ENCODE measurements at places on chromosomes 11 and 22.

GRCh38 chr11:74417379-74417804 is 19.2 kb upstream of the PGM2L1 start:
- no peak for DNase-seq

DNA sequence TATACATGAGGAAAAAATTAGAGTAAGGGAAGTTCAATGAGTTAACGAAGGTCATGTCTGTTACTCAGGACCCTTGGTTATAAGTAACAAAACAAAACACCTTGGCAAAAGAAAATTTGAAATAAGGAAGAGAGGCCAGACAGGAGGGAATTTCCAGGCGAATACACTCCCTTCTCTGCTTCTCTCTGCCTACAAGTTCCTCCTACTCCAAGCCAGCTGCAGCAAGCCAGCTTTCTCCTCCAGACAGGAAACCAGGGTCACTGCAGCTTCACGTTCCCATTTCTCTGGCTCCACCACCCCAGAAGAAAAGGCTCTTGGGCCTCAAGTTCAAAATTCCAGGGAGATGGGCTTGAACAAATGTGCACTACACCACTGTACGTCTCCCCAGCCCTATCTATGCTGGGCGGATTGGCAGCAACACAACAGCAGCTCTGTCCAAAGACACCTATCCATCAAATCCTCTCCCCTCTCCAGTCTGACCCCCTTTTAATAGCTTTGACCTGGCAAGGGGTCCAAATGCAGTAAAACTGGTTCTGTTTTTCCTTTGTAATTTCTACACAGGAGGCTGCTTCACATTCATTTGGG is 27.7 kb downstream of the SMCO4 start:
- DNase-seq: no peak

DNA sequence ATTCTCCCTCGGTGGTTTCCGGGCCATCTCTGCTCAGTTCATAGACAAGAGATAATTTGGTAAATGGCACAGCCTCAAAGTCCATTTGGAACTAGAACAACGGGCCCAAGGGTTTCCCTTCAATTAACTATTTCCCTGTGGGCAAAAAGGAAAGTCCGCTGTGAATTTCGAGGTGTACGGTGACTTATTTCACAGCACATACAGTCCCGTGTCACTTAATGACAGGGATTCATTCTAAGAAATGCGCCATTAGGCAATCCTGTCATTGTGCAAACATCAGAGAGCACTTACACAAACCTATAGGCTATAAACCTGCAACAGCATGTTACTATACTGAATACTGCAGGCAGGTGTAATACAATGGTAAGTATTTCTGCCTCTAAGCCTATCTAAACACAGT is 551.6 kb downstream of the OPCML start:
- DNase-seq: no peak

GRCh38 chr11:91805293-91805692 is 419.3 kb upstream of the FAT3 start:
- no peak for DNase-seq

DNA sequence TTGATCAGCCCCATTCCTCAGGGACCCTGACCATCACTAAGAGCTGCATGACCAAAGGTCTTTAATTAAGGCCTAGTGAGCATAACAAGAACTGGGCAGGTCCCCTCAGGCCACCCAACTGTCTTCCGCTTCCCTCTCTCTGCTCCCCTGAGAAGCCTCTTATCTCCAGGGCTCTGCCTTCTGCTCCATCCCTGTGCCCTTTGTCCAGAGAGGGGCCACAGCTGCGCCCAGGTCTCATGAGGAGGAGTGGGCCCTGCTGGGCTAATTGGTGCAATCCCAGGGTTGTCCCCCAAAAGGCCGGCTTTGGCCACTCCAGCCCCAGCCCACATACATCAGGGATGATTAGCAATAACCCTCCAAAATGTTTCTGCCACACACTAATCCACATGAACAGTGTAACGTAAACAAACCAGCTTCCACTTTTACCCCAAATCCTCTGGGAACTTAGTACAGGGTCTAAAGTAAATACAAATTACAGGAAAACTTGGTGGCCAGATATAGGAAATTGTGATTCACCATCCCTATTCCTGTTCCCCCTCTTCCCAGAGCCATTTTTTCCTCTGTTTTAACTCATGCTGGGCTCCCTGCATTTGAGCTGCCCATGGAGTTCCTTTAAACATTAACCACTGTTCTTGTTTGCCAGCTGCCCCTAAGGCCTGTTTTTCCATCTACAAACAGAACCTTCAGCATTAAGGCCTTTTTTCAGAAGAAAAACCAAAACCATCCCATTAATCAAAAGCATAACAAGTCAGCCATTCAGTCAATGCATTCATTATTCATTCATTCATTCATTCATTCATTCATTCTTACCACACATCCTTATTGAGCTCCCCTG is 34.6 kb upstream of the CAVIN3 start:
- DNase-seq: no peak

- no peak for DNase-seq
Observed at GRCh38 chr22:19549428-19549827, 25.2 kb upstream of the CLDN5 start.

DNA sequence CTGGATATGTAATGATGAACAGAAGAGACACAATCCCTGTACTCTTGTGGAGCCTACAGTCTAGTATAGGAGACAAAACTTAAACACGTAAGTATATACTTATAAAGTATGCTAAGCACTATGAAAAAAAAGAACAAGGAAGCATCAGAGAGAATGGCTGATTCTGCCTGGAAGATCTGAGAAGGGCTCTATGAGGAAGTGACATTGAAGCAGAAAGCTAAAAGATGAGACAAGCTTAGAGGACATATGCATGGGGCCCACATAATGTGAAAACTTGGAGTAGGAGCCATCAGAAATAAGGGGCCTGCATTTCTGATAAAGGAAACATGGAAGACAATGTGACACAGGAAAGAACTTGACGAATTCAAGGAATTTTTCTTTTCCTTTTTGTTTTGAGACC is 16.6 kb downstream of the SAA1 start:
- DNase-seq: no peak

DNA sequence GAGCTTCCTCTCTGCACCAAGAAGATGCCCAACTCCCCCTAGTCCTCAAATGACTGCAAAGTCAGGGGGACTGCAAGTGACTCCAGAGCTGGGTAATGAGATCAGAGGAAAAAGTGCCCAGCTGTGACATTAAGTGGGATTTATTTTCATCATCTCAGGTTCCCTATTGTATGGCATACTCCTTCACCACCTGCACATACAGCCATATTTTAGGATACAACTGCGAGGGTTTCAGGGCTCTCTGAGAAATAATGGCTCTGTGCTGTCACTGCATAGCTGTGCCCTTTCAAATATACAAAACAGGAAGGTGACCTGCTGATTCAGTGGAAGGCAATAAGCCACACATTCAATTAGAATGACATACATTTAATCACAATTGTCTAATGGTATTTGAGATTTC is 45.6 kb upstream of the PLET1 start:
- no peak for DNase-seq

DNA sequence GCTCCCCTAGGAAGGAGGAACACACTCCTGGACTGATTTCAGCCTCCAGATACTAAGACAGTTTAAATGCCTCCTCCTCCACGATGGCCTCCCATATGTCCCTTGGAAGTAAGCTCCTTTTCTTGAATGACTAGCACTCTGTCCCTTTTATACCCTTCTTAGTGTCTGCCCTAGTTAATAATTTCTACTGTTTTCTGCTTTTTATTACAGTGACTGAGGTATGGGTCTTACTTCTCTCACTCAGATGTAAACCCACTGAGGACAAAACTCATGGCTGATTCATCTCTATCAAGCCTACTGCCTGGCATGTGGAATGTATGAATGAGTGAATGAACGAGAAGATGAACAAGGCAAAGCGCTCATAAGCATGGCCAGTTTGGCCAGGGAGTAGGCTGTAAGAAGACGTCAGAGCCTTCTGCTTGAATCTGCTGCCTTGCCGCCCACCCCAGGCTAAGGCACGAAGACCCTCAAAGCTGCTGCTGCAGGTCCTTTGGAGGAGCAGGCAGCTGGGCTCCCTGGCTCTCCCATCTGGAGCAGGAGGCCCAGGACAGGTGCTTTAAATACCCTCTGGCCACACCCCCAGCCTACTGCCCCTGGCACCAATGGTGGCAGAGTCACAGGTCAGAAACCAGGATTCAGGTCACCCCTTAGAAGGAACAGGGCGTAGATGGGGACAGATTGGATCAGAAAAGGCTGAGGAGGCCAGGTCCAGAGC is 8.2 kb upstream of the PGA3 start:
- no peak for DNase-seq

- no peak for DNase-seq
Observed at GRCh38 chr11:33452836-33453624, 195.8 kb downstream of the HIPK3 start.

DNA sequence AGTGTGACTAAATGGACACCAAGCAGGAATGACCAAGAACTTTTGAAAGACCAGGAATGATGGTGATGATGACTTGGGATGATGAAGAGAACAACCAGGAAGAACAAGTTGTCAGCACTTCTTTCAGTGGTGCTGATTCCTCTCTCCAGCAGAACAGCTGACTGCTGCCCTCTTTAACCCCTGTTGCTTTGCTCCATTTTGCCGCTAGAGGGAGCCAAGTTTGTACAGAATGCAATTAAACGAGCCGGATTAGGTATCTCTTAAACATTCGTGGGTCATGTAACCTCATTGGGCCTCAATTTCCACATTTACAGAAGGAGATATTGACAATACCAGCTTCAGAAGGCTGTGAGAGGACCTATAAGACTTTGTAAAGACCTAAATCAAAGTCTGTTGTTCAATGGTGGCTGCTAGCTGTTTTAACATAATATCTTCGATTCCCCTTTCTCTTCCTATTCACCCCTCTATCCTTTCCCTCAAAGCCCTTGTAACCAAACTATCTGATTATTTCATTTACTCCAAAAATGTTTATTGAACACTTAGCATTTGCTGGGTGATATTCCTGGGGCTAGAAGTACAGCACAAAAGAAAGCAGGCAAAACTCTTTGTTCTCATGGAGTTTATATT is 1.9 kb downstream of the OR4S1 start:
- DNase-seq: peak; percentile 11

DNA sequence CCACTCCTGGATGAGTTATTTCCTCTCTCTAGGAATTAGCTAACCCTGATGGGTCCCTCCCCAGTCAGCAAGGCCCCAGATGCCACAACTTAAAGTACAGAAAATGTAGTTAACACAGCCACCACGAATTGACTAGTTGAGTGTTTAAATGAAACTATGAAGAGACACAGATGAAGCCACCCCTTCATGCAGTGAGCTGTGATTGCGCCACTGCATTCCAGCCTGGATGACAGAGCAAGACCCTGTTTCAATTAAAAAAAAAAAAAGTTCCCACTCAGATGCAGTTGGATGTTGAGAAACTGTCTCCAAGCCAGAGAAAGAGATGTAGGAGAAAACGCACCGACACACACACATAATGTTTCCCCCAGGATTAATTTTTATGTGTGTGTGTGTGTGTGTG is 53.3 kb downstream of the SCN3B start:
- no peak for DNase-seq

DNA sequence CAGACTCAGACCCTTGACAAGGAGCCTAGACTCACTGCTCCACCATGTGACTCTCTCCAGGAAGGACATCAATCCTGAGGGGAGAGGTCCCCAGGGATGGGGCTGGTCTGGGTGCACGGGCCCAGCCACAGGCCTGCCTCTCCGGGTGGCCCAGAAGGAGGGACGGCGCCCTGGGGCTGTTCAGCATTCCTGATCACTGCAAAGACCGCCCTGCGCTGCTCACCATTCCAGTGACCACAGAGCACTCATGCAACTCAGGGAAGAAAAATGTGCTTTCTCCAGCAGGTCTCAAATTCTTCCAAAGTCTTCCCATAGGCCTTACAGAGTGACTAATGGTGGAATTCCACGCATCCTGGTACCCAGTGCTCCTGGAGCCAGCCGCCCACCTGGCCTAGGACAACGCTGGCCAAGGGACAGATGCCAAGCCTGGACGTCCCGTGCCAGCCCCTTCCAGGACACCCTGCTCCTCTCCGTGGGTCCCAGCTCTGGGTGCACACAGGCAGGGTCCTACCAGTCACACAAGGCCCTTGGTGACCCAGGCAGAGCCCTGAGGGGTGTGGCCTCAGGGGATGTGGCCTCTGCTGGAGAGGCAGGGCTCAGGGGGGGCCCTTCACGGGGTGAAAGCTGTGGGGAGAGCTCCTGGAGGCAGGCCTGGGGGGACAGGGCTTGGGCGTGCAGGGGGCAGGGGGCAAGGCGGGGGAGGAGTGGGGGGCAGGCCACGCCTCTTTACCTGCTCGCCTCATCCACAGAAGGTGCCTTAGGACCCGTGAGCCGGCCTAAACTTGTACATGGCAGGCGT is 178.8 kb downstream of the IGLL1 start:
- DNase-seq: no peak

- no peak for DNase-seq
Observed at GRCh38 chr11:22795914-22796313, 33.7 kb downstream of the SVIP start.

- no peak for DNase-seq
Observed at GRCh38 chr11:72625691-72626413, 48.4 kb downstream of the PDE2A start.

DNA sequence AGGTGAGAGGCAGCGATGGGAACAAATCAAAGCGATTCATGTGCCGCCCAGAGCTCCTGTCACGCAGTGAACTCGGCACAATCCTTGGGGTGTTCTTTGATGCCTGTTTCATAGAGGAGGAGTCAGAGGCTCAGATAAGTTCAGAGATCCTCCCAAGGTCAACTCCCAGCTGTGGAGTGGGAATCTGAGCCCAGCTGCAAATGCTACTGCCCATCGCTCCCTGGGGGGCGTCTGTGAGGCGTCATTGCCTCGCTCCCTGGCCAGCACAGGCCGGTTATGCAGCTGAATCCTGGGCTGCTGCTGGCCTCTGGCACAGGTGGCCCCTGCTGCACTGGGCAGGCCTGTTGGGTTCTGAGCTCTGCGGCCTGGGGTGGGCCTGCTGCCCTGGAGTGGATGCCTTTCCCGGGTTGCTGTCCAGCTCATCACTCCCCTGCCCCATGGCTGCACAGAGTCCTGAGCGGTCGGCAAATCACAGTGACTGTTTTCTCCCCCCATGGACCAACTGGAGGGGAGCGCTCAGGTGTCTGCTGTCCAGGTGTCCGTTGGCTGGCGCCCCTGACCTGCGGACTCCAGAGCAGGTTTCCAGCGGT is 36.3 kb upstream of the SHISAL1 start:
- DNase-seq: no peak

DNA sequence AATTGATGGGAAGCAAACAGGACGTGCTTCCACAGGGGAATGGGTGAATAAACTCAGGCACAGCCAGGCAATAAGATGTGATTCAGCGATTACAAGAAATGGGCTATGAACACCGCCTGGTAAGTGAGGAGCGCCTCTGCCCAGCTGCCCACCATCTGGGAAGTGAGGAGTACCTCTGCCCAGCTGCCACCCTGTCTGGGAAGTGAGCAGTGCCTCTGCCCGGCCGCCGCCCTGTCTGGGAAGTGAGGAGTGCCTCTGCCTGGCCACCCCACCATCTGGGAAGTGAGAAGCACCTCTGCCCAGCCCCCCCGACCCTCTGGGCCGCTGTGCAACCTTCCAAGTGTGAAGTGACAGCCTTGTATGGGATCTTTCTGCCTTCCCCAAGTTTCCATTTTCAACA is 73.2 kb upstream of the PRR5 start:
- DNase-seq: no peak

- no peak for DNase-seq
Observed at GRCh38 chr11:8265681-8266241, 2.1 kb upstream of the LMO1 start.

All from stimulated activated CD8-positive, alpha-beta memory T cell treated with anti-CD3 and anti-CD28 coated beads, Interleukin-7, amount 100 ng/mL, for 48 hours (primary cell).